ENCODE measurements at places on chromosomes 7 and 10. TPM values are rescaled to one million over a fixed set of nuclear protein-coding genes. Genes with fewer than 3 reads are reported as not detected.

GRCh38 chr7:158963771-158964241, 107.4 kb downstream of the DYNC2I1 start:
- H3K4me3 ChIP-seq: no peak overlapping the region
- H3K36me3 ChIP-seq: no peaks in the 10 kb centered on the region
- peaks cover 6% of the 10 kb centered on the region for H3K4me1 ChIP-seq
- no peak overlapping the region for H3K27ac ChIP-seq
- no peak for DNase-seq

- H3K4me3 ChIP-seq: no peak overlapping the region
- peaks cover 42% of the 10 kb centered on the region for H3K4me1 ChIP-seq
- peak overlapping the region; percentile 29 for H3K27ac ChIP-seq
- no peak for DNase-seq
These were observed 497.5 kb upstream of the ZMIZ1 start for GRCh38 chr10:78571286-78571685.

- H3K27ac ChIP-seq: no peak overlapping the region
- no peak overlapping the region for H3K4me3 ChIP-seq
- DNase-seq: no peak
- no peaks in the 10 kb centered on the region for H3K27me3 ChIP-seq
These were observed 35.3 kb upstream of the ZRANB1 start for GRCh38 chr10:124906551-124907001.

- peak overlapping the region; percentile 85 for H3K27ac ChIP-seq
- DNase-seq: no peak
- no peaks in the 10 kb centered on the region for H3K27me3 ChIP-seq
- peaks cover 59% of the 10 kb centered on the region for H3K4me1 ChIP-seq
- peak overlapping the region; percentile 37 for H3K4me3 ChIP-seq
These were observed 22.4 kb downstream of the KCNH2 start for GRCh38 chr7:150955519-150956394.

DNA sequence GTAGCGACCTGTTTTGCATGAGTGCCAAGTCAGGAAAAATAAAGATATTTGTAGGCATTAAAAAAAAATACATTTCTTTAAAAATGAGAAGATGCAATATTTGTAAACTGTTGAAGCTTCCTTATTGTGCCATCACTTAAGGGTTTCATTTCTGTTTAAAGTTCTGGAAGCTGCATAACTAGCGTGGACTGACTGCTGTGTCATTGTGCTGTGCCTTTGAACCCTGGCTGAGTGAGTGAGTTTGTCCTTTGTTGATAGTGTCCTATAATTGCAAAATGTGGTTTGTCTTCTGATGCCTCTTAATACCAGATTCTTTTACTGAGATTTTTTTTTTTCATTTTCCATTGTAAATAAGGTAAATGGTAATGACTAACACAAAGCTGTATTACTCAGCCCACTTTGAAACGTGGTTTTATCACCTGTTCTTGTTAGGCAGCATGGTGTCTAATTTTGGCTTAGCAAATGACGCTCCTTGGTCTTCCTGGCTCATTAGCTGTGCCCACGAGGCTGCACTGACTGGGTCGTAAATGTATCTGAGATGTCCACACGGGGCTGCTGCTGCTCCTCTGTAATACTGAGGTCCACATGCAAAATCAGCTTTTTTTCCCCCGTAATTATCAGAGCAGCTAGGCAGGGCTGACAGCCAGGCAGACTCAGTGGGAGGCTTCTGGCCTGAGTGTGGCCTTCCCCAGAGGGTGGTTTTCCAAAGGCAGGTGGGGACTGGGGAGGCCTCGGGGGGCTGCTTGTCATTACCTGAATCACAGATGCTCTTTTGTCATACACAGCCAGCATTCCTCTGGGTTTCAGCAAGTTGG, 14.8 kb downstream of the ZSCAN25 start:
- H3K4me1 ChIP-seq: no peaks in the 10 kb centered on the region
- no peak overlapping the region for H3K4me3 ChIP-seq
- peak; percentile 77 for DNase-seq
- peaks cover 16% of the 10 kb centered on the region for H3K36me3 ChIP-seq
- H3K27me3 ChIP-seq: no peaks in the 10 kb centered on the region

Gene PLCE1
- total RNA-seq: 17.7 TPM

Gene TMEM140
- total RNA-seq: 19.9 TPM

Gene OR2F1
- total RNA-seq: not detected

Gene DLX5
- total RNA-seq: not detected

Gene HSPA12A
- 24.5 TPM for total RNA-seq

Gene RPEL1
- not detected for total RNA-seq

Gene ACTL6B
- total RNA-seq: not detected

Data from esophagus muscularis mucosa (tissue), 4 donors.